ENCODE measurements at places on chromosomes 2 and 18.

GRCh38 chr2:96374211-96374951, 38.8 kb downstream of the NCAPH start:
- DNase-seq, result no peak

GRCh38 chr2:9235147-9236044, 28.8 kb downstream of the ASAP2 start:
- DNase-seq, result no peak

GRCh38 chr2:213353419-213353818, 69.2 kb downstream of the SPAG16 start:
- DNase-seq, result no peak

DNA sequence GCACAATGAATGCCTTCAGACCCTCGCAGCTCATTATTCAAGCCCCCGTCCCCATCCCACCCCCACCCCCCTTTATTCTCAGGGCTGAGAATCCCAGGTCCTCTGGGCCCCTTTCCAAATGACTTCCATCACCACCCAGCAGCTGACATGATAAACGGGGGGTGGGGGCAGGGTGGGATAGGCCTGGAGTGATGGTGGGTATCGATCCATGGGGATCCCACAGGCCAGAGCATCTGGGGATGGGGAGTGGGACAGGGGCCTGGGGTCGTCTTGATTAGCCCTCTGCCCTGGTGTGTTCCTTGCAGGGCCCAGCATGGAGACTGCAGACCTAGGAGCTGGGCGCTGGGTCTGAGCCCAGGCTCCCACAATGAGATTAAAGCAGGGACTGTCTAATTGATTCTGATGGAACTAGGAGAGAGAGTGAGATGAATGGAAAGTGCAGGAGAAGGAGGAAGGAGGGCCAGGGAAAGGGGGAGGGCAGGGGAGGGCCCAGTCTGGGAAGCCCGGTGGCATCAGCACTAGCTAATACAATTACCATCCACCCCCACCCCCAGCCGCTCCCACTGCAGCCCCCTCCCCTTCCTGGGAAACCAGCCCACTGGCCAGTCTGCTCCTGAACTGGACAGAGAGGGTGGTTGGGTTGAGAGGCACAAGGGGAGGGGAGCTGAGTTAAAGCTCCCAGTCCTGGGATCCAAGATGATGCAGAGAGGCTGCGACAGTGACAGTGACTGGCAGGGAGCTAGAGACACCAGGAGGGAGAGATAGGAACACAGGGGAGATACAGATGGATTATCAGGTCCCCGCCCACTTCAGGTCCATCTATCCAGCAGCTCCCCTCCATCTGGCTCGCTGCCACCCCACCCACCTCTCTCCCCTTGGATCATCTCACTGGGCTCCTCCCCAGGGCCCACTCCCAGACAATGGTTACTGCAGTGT, 13.1 kb upstream of the TNS1 start:
- no peak for DNase-seq

DNA sequence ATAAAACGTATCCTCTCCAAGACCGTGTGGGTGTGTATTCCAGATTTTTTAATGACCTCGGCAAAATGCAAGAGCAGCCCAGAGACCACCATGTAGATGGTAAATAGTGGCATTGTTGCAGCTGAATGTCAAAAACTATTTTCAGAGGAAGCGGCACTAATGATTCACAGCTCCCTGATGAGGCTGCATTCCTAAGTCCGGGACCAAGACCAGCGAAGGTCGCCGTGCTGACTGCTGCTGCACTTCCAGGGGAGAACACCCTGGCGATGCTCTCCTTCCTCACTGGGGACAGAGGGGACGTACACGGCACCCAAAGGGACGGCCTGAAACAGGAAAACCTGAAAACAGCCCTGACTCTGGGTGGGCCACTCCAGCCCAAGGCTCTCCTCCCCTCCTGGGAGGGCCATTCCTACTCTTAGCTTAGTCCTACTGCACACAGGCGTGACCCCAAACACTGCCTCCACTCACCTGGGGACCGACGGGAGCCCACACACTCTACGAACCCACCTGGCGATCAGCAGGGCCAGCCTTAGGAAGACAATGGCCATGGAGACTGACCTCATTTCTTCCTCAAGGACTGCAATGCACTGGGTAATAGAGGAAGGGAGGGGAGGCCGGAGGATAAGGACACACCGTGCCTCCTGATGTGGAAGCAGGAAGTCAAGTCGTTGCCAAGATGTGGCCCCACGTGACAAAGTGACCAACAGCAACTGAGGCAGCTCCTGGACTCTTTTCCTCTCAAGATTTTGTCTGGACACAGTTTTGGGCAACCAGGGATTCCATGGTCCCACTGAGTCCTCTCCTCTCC, 82.8 kb downstream of the ZNF516 start:
- peak; percentile 71 for DNase-seq

DNA sequence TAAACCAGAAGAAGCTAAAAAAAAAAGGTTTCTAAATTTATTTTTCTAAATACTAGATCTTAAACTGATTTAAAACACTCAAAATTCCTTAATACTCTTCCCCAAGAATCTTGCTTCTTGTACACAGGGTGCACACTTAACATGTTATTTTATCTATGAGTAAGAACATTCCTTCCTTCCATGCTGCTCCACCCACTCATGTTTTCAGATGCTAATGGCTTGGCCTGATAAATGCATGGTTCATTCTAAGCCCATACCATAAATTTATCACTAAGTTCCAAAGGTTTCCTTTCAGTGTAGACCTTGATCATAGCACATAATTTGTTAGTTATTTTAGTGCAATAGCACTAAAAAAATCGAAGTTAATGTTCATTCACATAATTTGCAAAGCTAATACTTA, 8.1 kb downstream of the FBXO48 start:
- DNase-seq, result no peak

DNA sequence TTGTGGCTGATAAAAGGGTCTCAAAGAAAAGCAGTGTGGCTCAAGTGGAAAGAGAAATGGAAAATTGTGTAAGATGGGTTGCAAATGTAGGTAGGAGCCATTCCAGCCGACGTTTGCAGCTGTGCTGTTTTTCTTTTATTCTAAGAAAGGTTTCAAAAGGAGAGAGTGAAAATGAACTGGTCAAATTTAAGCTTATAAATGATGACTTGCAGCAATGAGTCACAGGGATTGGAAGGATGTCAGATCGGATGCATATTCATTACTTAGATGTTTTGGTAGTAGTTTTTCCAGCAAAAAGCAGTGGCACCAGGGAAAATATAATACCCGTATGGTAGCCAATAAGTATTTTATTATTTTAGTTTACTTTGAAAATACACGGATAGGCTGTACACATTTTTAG, 79.1 kb downstream of the LRRTM4 start:
- no peak for DNase-seq

- no peak for DNase-seq
These were observed 1.5 kb downstream of the SOWAHC start for GRCh38 chr2:109615637-109616144.
